Stimulated activated CD4-positive, alpha-beta T cell treated with anti-CD3 and anti-CD28 coated beads, Interleukin-12 subunit alpha, Interleukin-12 subunit beta, amount 100 ng/mL, for 4 hours (primary cell): ENCODE measurements at places on chromosomes 7 and 10.

GRCh38 chr10:130742941-130743675, 568.4 kb downstream of the TCERG1L start:
- DNase-seq: no peak

DNA sequence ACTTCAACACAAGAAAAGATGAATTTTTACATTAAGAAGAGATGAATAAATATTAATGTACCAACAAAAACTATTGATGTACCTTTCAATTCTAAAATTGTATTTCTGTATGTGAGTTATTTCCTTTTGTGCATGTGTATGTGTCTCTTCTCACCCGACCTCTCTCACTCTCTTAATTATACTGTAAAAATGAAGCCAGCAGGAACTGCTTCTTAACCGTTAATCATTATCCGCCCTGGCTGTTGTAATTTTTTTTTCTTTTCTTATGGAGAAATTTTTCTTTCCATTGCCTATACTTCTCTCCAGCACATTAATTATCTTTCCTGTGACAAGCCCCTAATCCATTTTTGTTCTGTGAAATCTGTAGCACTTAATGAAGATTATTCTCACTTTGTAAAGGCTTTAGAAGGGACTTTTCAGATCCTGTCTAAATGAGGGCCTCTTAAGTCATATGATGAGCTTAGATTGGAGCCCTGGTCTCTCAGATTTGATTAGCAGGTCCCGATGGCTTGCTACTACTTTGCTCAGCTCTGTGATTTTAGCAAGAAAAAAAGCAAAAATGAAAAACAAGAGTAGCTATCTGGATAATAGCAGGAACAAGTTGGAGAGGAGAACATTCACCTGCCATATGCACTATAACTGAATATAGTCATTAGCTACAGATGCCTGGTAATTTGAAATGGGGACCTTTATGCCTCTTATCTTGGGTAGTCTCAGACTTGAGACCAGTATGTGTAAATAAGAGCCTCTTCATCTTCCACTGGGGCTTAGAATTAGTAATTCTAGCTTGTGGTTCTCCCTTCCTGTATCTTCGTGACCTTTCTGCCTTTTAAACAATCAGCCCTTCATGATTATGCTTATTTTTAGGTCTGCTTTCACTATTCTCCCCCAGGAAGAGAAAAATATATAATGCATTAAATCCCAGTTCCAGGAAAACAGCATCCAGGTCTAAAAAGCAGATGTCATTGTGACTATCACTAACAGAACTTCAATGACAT, 80.0 kb upstream of the COL1A2 start:
- DNase-seq: no peak

- DNase-seq: no peak
These were observed at the start of gene SVIL for GRCh38 chr10:29634764-29635625. SVIL (minus strand) TSS chr10:29634971; CDS start chr10:29555058, 79,913 bp downstream.

GRCh38 chr7:141949451-141949850, 2.7 kb upstream of the CLEC5A start:
- no peak for DNase-seq

DNA sequence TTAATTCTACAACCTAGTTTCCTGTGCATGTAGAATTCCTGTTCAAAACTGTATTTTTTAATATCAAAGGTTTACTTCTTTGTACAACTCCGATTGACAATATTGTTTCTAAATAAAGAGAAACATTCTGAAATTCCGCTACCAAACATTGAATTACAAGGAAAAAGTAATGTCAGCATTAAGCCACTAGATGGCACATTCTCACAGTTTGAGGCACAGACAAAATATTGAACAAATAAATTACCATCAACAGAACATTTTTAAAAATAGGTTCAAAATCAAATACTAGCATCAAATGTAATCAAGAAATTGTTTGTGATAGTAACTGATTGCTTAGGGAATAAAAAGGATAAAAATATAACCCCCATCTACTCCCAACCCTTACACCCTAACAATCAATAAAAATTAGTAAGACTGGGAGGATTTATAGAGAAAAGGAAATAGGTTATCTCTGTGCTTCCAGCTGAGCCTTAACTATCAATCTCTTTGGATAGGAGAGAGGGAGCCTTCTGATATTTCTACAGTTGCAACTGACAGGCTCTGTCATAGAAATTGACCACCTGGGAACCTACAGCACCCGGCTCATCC, 86.6 kb upstream of the C7orf33 start:
- no peak for DNase-seq

- no peak for DNase-seq
These were observed 43.5 kb downstream of the IDE start for GRCh38 chr10:92530421-92530820.

DNA sequence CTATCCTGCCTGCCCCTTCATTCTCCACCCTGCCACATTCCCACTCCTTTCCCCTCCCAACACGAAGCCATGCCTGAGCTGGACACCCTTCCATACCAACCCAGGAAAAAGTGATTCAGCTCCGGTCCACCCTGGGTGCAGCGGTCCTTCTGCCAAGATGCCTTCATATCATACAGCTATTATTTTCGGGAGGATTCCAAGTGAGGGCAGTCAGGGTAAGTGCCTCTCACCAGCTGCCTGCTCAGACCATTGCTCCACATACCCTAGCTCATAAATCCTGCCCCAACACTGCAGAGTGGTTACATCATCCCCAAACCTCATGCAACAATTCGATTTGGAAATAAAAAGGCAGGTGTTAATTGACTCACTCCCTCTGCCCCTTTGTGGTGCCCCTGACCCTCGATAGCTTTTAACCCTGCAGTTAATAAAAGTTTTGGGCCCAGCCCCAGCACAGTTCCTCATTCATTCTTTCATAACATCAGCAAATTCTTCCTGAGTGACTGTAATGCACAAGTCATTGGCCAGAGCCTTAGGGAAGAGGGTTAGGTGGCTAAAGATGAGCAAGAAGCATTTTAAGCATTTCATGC, 42.6 kb downstream of the ZNF503 start:
- no peak for DNase-seq

DNA sequence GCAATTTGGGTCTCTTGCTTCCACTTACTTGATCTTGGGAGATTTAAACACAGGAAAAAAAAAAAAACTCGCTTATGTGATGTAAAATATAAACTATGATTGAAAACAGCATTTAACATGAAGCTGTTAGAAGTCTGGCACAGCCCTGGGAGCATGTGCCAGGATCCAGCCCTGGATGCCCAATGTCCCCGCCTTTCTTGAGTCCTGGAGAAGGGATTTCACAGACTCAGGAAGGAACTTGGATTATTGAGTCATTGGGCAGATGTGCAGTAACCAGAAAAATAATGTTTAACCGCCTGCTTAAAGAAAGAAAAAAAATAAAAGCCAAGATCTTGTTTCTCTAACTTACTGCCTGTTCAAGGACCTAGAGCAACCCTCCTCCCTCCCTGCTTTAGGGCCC, 3.7 kb upstream of the JCAD start:
- DNase-seq: no peak

DNA sequence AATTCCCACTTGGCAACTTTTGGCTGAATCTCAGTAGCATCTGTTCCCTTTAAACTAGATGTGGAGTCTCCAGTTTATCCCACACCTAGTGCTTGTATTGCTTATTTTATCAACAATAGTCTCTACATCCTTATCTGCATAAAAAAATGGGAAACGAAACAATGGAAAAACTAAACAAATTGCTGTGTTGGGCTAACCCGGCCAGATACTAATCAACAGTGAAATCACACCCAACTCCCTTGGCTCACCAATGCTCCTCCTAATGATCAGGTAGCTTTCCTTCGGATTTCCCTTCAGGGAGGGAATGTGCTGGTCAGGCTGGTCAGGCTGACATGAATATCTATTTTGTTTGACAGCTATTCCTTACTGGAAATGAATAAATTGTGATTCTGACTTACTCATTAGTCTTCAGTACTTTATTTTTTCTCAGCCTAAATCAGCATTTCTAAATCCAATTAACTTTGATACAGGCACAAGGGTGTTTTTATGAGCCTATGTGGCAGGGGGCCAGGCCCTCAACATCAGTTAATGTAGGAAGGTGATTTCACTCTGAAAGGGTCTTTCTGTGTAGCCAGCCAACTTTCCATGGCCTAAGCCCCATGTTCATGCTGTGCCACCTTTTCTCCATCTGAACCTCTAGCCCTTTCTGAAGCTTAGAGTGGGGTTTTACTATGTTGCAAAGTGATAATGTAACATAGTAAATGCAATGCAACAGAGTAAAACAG, 170.5 kb upstream of the NPSR1 start:
- DNase-seq: no peak

- no peak for DNase-seq
These were observed 179.9 kb upstream of the CXCL12 start for GRCh38 chr10:44564790-44565189.

GRCh38 chr7:23600236-23600635, 3.1 kb downstream of the CCDC126 start:
- DNase-seq: no peak

- DNase-seq: no peak
These were observed 9.7 kb upstream of the GARS1 start for GRCh38 chr7:30584965-30585364.

DNA sequence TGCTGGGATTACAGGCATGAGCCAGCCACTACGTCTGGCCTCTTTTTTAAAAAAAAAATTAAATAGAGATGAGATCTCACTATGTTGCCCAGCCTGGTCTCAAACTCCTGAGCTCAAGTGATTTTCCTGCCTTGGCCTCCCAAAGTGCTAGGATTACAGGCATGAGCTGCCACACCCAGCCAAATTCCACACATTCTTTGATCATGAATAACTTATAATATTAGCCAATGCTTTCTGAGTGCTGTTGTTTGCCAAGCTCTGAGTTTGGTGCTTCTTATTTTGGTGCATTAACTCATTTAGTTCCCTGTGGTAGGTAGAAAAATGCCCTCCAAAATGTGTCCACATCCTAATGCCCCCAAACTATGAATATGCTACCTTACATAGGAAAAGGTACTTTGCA, 47.2 kb upstream of the MKI67 start:
- DNase-seq: no peak

DNA sequence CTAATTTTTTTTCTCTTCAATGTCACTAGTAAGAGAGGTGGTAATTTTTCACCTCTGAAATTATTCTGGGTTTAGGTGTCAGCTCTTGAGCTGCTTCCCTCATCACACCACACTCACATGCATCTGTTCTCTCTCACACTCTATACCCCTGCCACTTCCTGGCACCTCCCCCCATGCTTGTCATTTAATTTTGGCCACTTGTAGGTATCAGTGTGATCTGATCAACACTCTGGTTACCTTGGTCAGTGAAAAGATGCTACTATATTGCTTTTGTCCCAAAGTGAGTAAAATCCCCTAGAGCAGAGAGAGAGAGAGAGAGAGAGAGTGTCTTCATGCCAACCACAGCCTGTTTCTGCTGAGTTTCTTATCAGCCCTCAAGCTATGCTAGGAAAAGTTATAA, 42.5 kb downstream of the STK17A start:
- DNase-seq: no peak

DNA sequence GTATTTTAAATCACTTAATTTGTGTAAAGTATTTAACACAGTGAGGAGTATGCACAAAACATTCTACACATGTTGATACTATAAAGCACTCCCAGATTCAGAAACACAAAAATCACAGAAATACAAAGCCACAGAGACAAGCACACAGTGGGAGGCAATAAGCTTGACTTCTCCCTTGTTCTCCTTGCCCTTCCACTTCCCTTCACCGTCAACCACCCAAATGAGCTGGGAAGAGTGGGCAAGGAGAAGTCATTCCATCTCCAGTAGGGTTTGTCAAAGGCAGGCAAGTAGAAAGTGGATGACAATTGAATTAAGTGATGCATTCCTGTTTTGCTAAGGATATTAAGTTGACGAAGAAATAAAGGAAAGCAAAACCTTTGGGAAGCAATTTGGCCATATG, 4.2 kb upstream of the TMEM139 start:
- DNase-seq: no peak

DNA sequence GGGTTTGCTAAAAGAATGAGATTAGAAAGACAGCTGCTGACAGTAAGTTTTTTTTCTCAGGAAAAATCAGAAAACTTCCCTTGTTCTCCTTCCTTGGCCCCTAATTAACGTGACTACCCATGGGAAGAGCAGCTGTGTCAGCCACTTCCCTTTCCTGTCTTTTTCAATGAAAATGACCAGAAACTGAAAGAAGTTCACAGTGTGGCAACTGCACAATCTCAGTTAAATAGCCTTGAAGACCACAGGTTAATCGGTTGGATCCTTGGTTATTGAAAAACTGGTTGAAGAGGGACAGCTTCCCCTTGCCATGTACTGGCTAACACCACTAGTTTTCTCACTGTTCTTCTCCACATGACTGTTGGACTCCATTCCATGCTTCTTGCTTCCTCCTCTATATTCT, 148.8 kb upstream of the AGR3 start:
- DNase-seq: no peak

DNA sequence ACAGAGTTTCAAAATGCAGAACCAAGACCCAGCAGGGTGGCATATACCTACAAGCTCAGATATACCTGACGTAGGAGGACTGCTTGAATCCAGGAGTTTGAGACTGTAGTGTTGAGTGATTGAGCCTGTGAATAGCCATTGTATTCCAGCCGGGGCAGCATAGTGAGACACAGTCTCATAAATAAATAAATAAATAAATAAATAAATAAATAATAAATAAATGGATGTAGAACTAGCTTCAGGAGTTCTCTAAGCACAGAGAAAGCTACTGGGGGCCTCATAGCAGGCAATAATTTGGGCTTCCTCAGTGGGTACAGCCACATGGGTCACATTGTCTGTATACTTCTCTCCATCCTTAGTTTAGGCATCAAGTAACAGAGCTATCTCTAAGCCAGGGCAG, 906.8 kb downstream of the LRMDA start:
- no peak for DNase-seq

DNA sequence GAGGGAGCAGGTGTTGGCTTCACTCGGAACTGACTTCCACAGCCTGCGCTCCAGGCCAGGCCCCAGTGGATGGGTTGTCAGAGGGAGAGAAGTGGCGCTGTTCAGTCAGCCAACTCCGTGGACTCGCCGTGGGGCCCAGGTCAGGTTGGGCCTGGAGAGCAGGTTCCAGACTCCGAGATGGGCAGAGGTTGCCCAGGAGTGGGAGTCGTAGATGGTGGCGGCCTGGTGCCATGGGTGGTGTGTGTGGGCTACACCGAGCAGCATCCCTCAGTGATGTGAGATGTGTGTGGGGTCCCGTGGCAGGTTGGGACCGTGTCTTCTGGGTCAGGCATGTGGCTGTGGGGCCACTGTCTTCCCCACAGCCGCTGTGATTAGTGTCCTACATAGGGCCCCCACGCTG, 10.4 kb downstream of the ZNF316 start:
- DNase-seq: no peak

- DNase-seq: no peak
These were observed 1.3 kb upstream of the ZCCHC24 start for GRCh38 chr10:79446758-79447084.

DNA sequence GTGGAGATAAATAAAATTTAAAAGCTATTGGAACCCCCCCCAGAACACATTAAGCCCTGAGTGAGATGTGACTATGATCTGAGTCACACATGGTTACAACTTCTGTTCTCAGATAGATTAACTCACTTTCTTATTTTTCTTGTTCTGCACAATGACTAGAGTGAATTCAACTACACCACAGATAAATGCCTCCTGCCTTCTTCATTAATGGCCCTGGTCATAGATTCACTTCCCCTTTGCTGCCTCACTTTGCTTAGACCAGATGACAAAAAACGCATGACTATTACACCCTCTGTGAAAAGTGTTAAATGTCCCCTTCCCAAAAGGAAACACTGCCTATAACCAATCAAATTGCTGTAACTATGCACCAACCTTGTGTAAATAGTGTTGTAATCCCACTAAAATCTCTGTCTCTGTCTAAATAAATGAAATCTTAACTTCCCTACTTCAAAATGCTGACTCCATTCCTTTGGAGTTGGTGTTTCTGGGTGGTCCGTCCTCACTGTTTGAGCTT, 49.4 kb downstream of the AKR1D1 start:
- no peak for DNase-seq

GRCh38 chr10:93913706-93914105, 19.9 kb downstream of the SLC35G1 start:
- no peak for DNase-seq

GRCh38 chr10:76735866-76736265, 901.7 kb downstream of the KCNMA1 start:
- no peak for DNase-seq
